ENCODE measurements at places on chromosomes 2 and 18. TPM values are rescaled to one million over a fixed set of nuclear protein-coding genes. Genes with fewer than 3 reads are reported as not detected.
A peak's percentile ranks its signal among the peaks of the same experiment; 100 is the strongest.

TRIM43 gene
- total RNA-seq: not detected

ST8SIA5 gene
- not detected for total RNA-seq

DLX2 gene
- total RNA-seq: not detected

DPP4 gene
- 19.0 TPM for total RNA-seq

CYTIP gene
- total RNA-seq: 0.08 TPM

PDE11A gene
- not detected for total RNA-seq

UGT1A3 gene
- total RNA-seq: 1.2 TPM

COL6A3 gene
- total RNA-seq: not detected

RAB27B gene
- total RNA-seq: 4.9 TPM

MAPRE3 gene
- total RNA-seq: 6.9 TPM

KIF1A gene
- not detected for total RNA-seq

SRD5A2 gene
- not detected for total RNA-seq

CABYR gene
- 0.36 TPM for total RNA-seq

- no peak for DNase-seq
These were observed 81.1 kb downstream of the UPP2 start for GRCh38 chr2:158182676-158183295.

- no peak for DNase-seq
These were observed 394.4 kb downstream of the FIGN start for GRCh38 chr2:163341426-163341825.

DNA sequence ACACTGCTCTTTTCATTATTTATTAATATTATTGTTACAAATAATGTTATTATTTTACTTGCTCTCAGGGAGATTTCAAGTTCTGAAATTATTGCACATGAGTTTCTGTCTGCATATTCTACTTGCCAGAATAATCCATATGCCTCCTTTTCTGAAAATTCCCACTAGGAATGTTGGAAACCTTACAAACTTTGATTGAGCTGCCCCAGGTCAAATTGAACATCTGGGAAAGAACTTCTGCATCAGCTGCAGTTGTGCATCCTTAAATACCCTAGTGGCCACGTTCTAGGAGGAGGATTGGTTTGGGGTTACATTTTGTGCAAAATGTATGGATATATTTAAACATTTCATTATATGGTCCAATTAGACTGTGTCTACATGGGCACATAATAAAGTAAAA lies 1302.7 kb upstream of the PIK3C3 start:
- DNase-seq: no peak

GRCh38 chr2:167862782-167863181 lies 384.6 kb downstream of the STK39 start:
- no peak for DNase-seq

GRCh38 chr2:144376926-144377325 lies 143.0 kb downstream of the ZEB2 start:
- DNase-seq: no peak

DNA sequence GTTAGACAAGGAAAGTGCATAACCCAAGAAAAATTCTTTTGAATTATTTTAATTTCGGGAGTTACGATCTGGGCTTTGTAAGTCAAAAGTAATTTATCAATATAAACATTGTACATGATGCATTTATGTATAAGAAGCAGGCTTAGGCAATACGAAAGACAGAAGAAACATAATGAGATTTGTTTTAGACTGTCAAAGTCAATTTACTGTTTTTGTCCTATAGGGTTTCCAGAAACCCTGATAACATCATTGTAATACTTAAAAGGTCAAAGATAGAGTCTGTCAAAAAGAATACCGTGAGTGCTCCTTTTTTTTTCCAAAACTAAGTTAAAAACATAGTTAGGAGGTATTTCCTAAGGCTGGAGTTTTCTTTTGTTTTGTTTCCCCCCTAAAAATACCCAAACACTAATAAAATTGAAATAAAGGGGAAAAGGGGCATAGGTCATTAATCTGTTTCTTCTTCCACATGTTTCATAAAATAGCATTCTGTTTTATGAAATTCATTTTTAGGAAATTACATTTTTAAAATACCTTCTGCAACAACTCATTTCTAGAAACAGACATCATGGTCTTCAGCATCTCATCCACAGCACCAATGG lies 16.1 kb downstream of the C1D start:
- DNase-seq: no peak

DNA sequence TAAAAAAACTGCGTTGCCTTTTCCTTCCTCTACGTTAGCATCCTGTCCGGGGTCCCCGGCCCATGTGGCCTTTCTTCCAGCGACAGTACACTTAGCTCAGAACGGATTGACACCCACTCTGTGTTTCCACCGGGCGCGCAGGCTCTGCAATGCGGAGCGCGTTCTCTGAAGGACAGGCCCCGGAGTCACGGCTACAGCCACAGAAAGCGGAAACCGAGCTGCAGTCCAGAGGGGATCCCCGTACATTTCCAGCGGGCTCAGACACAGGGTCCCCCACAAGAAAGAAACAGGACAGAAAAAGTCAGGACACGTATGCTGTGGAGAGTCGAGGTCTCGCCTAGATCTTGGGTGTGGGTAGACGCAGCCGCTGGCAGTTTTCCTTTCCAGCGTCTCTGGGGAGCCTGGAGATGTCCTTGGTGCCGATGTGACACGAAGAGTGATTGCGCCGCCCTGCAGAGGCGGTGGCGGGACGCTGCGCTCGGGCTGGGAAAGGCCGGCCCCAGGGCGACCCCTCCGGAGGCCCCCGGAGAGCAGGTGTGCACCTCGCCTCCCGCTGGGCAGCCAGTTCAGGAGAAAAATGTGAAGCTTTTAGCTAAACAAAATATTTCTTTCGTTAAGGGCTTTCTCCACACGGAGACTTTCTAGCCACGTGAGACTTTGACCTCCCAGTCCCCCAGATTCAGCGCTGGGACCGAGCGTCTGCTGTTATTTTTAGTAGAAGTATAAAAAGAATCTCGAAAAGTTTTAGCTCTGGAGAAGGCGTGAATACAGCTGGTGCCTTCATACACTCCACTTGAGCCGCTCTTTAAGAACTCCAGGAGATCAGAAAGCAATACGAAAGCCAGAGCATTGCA lies 1.3 kb upstream of the ACKR3 start:
- DNase-seq: no peak

GRCh38 chr18:28116461-28116860 lies 60.5 kb downstream of the CDH2 start:
- DNase-seq: no peak

- DNase-seq: no peak
These were observed 235.6 kb upstream of the MYT1L start for GRCh38 chr2:2566396-2567323.

GRCh38 chr18:27558388-27559155 lies 373.5 kb upstream of the CHST9 start:
- no peak for DNase-seq

DNA sequence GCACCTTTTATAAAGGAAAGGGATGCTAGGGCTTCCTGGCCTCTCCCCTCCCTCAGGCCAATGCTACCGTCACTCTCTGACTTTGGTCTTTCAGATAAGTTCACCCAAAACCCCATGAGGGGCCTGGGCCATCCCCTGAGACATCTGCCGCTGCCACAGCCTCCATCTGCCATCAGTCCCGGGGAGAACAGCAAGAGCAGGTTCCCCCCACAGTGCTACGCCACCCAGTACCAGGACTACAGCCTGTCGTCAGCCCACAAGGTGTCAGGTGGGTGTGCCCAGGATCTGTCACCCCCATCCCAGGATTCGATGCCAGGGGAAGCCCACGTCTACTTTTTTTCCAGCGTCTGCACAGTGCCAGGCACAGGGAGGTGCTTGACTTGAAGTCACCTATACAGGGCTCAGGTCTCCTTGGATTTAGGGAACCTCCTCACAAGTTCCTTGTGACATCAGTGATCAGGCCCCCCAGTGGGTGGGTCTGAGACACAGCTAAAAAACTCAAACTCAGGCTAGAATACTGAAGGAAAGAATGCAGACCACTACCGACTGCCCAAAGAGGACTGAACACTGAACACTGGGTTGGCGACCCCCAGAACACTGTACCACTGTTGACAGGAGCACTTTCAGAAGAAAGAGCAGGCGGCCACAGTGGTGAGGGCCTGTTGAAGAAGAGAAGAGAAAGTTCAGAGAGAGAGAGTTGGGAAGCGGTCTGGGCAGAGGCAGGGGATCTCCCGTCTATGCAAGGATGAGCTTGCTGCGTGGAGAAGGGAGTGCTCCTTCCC lies 85.3 kb downstream of the EPAS1 start:
- no peak for DNase-seq

- DNase-seq: no peak
These were observed 221.6 kb downstream of the CYP26B1 start for GRCh38 chr2:71926089-71926447.

DNA sequence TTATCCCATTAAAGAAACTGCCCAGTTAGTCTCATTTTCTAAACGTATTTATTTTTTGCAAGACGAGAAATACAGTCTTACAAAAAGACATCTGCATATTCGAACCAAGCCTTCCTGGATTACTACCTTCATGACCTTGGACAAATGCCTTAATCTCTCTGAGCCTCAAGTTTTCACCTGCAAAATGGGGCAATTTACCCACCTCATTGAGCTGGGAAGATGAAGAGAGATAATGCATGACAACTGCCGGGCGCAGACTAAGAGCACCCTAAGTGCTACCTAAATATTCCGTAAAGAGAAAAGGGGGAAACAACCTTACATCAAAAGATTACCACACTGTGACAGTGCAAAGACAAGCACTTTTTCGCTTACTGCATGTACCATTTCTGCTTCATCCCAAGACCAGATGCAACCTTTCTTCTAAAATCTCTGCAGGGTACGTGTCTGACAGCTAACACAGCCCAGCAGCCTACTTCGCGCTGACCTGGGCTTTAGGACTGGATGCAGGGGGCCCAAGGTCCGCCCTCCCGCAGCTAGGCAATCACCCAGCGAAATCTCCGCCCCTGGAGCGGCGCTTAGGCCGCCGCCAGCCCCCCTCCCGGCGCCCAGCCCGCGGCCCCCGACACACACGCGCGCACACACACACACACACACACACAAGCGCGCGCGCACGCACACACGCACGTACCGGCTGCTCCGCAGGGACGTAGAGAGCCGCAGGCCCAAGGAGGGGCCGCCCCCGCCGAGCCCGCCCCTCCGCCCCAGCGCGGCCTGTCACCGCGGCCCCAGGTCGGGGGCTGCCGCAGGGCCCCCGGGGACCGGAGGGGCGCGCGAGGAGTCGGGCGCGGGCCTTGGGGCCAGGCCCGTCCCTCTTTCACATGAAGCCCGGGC lies 766 bp downstream of the MAP3K2 start:
- DNase-seq: peak; percentile 79

- no peak for DNase-seq
These were observed 9.3 kb downstream of the TGOLN2 start for GRCh38 chr2:85318222-85319074.

- no peak for DNase-seq
These were observed 238.5 kb downstream of the MTX2 start for GRCh38 chr2:176507786-176508185.

GRCh38 chr2:103660519-103660918 lies 898.7 kb downstream of the TMEM182 start:
- DNase-seq: no peak

GRCh38 chr2:234435836-234436481 lies 60.9 kb downstream of the ARL4C start:
- no peak for DNase-seq

DNA sequence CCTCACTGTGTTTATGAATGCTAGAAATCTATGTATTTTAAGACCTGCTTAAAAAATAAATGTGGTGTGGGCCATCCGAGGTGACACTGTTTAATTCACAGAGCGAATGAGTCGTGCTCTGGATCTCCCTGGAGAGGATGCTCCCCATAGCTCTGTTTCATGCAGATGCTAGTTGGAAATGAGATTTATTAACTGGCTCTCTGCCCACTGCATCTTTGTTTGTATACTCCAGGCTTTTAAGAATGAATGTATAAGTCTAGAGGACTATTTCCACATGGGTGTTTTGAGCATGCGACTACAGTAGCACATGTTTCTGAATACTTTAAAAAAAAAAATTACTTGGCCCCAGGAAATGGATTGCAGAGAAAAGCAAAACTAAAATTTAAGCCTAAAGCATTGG lies 3.9 kb downstream of the MAPRE2 start:
- no peak for DNase-seq

DNA sequence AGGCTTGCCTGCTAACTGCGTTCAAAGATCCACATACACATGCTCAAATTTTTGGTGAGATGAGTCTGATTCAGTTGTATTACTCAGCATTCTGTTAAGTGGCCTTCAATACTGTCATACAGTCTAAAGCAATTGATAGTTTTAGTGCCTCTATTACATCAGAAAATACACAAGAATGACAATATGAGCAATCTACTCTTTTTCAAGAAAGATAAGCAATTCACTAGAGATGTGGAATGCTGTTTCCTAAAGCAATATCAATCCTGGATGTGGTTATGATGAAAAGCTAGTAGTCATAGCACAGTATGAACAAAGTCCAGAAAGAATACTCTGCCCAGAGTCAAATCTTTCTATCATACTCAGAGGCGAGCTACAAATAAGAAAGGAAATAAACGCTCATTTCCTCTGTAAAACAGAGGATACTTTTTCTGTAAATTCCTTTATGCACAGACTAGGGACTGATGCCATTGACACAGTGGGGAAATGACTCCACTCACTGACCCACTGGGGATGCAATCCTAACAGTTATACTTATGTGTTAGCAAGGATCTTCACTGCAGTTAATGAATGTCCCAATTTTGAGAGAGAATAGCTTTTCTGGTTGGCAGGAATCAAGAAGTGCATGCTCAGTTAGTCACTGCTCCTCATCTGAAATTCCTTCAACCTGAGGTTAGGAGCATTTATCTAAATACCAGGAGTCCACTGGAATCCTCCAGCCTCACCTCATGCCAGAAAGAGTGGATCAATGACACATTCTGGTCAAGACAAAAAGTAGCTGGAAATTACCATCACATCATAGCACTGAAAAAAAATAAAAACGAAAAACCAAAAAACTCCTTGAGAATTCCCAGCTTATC lies 83.3 kb downstream of the PDE11A start:
- no peak for DNase-seq

All from HT-29 (cell line).